ENCODE measurements at places on chromosomes 3 and 15.

DNA sequence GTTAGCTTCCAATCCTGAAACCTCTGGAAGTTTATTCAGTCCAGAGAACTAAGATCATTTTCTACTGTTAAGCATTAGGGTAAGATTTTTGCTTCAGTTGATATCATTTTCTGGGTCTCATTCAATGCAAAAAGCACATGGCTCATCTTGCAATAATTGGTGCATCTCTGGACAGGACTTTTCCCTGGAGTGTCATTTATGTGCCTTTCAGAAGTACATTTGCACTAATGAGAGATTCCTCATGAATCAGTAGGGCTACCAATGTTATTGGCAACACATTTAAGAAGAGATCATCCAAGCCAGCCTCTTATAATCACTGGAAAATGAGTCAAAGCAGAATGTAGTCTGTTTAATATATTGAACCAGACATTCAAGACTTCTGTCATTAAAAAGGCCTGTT lies 224.2 kb upstream of the CHRNA7 start:
- DNase-seq = no peak

- DNase-seq = no peak
Observed at GRCh38 chr3:140595295-140595694, 82.6 kb upstream of the TRIM42 start.

DNA sequence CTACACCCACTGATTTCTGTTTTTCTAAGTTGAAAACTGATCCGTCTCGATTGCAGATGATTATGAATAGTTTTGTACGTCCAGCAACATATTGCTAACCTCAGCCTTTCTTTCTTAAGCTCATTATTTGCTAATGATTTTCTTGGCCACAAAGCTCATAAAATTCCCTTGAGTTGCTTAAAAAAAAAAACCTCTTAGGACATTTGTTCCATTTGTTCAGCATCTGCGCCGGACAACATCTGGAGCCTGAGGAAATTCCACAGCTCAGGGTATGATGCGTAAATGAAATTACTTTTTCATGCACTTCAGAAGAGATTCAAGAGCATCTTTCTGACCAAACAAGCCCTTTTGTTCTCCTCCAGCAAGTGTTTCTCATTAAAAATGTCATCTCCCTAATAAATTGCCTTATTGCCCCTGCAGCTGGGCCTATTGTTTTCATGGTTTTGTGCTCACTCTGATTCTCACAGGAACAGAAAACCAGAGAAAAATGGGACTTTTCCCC lies 249.1 kb upstream of the MCTP2 start:
- no peak for DNase-seq

GRCh38 chr3:94043285-94043684 lies 14.9 kb upstream of the STX19 start:
- no peak for DNase-seq

- no peak for DNase-seq
Observed at GRCh38 chr3:130933801-130934345, 40.0 kb downstream of the ATP2C1 start.

DNA sequence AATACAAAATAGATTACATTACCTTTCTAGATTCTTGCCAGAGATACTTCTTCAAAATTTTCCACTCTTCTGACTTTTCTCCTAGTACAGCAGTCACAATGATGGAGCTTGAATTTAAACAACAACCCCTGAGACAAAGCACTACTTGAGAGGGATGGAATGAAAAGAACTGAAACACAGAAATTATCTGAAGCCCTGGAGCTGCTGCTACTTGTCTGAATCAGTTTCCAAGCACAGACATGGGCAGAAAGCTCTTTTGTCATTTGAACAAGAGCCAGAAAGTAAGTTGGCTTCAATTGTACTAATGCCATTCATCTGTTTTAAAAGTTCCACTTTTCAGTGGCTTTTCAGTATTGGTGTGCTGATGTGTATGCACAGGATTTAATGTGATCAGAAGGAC lies 718.5 kb upstream of the ARPP21 start:
- no peak for DNase-seq
